NCI-H748 treated with DMSO at 0.1 percent for 48 hours (cell line): ENCODE measurements at places on chromosomes 13 and 19.

GRCh38 chr13:45696610-45697226 lies 5.4 kb upstream of the CBY2 start:
- no peak for DNase-seq

DNA sequence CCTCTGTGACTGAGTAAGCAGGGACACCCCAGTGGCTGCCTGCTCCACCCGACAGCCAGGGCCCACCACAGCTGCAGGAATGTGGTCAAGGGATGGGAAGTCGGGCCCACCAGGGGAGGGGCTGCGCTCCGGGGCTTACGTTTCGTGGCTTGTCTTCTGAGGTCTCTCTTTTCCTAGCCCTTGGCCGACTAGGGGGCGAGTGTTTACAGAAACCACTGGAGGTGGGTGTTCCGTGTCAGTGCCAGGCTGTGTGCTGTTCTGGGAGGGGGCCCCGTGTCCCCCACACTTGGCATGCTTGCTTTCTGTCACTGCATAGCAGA lies 4.5 kb downstream of the ADAT3 start:
- no peak for DNase-seq

DNA sequence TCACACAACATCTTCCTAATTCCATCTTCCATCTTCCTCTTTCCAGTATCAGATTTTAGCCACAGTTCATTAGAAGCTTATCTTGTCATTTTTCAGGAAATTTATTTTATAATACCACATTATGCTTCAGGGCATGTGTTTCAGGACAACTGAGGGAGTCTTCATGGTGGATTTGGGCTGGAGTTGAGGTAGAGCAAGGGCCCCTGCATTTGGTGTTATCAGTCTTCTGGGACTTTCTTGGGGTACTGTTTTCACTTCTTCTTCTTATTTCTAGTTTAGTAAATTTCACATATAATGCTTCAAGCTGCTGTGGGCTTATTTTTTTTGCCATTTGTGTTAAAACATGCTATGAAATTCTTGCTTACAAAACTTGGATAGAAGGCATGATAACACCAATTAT lies 188.7 kb downstream of the LHFPL6 start:
- DNase-seq, result no peak

- peak; percentile 69 for DNase-seq
Measured at GRCh38 chr13:101514695-101515275, 62.3 kb downstream of the ITGBL1 start.

- DNase-seq, result no peak
Measured at GRCh38 chr13:113912596-113912995, 48.7 kb upstream of the GAS6 start.

- no peak for DNase-seq
Measured at GRCh38 chr19:17778251-17778967, 16.5 kb upstream of the B3GNT3 start.

- peak; percentile 9 for DNase-seq
Measured at GRCh38 chr13:40061466-40062450, 406.3 kb downstream of the COG6 start.

DNA sequence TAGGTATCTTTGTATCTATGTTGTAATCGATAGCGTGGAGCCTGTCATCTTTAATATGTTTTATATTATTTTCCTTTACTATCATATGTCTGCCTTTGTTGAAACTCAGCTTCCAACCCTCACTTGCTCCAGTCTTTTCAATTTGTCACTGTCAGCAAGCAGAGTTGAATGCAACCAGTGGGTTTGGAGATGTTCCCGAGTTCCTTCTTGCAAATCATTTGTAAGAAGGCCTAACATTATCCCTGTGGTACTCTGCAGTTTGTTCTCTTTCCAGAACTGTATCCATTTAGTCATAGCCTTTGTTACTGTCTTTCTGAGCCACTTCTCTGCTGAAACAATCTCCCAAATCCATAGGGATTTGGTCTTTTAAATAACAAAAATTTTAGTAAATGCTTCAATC lies 41.8 kb downstream of the RNASEH2B start:
- no peak for DNase-seq

DNA sequence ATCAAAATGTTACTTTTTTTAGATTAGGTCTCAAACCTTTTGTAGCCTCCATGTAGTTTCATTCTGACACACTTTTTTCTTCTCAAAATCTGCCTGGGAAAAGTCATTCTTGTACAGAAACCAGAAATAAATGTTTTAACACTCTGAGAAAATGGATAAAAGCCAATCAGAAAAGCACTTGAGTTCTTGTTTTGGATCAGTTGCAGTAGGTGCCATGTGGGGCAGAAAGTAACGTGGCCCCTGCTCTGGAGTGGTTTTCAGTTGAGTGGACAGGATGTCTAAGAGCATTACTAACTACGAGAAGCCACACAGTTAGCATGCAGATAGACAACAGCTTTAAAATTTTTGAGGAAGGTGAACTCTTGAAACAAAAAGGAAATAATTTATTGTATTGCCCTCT lies 19.1 kb downstream of the GPR183 start:
- DNase-seq, result no peak

GRCh38 chr19:18278521-18279265 lies 2.7 kb downstream of the JUND start:
- DNase-seq, result no peak

DNA sequence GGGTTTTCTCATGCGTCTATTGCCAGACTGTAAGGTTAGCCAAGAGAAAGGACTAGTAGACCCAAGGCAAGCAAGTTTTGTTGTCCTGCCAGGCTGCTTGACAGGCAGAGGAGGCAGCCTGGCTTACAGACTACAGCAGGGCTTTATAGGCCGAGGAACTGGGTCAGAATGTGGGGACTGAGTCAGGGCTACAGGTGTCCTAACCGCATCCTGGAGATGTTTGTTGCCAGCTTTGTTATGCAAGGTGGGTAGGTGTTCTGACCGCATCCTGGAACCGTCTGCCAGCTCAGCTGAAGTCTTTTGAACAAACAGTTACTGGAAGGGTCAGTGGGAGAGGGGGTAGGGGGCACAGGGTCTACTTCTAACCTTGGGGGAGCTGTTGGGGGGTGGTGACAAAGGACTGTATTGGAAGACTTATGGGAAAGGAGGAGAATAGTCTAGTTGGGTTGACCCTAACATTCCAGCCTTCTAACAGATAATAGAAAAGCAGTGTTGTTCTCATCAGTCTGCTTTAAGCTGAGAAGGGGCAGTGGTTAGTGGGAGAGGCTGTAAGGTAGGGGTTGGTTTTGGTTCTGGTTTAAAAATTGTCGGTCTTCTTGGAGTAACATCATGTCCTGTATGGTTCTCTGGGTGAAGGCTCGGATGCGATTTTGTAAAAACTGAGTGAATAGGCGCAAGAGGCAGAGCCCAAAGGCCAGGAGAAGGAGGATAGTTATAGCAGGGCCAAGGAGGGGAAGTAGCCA lies 913.8 kb upstream of the SLITRK5 start:
- no peak for DNase-seq

GRCh38 chr13:109036078-109036780 lies 406.8 kb downstream of the MYO16 start:
- DNase-seq, result no peak

- no peak for DNase-seq
Measured at GRCh38 chr19:31535691-31536460, 186.6 kb upstream of the TSHZ3 start.

DNA sequence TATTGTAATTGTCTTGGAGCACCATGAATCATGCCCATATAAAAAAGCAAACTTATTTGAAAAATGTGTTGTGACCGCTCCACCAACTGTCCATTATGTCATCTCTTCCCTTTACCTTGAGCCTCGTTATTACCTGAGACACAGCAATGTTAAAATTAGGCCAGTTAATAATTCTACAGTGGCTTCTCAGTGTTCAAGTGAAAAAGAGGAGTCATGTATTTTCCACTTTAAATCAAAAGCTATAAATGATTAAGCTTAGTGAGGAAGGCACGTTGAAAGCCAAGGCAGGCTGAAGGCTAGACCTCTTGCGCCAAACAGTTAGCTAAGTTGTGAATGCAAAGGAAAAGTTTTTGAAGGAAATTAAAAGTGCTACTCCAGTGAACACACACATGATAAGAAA lies 210.5 kb downstream of the GPC6 start:
- DNase-seq, result no peak
